Right lobe of liver (tissue), 6 donors: ENCODE measurements at places on chromosomes 6 and 20.
A peak's percentile ranks its signal among the peaks of the same experiment; 100 is the strongest.

GRCh38 chr6:150830439-150831165 lies 34.9 kb upstream of the MTHFD1L start:
- DNase-seq, result no peak

- DNase-seq, result no peak
These were observed 52.9 kb downstream of the NOL4L start for GRCh38 chr20:32532246-32532645.

GRCh38 chr6:54737247-54737646 lies 109.3 kb upstream of the FAM83B start:
- DNase-seq, result peak; percentile 55

DNA sequence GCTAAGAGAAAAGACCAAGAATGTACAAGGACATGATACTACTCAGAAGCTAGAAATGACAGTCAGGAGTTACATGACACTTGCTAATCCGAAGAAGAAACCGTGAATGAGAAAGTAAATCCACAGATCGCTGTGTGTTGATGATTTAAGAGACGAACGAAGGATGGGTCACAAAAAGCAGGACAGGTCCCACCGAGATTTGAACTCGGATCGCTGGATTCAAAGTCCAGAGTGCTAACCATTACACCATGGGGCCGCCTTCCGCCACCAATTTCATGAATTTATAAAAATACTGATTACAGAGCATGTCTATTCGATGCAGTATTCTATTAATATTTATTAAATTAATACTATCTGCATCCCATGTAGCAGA lies 54.0 kb upstream of the BTN3A2 start:
- DNase-seq, result no peak

DNA sequence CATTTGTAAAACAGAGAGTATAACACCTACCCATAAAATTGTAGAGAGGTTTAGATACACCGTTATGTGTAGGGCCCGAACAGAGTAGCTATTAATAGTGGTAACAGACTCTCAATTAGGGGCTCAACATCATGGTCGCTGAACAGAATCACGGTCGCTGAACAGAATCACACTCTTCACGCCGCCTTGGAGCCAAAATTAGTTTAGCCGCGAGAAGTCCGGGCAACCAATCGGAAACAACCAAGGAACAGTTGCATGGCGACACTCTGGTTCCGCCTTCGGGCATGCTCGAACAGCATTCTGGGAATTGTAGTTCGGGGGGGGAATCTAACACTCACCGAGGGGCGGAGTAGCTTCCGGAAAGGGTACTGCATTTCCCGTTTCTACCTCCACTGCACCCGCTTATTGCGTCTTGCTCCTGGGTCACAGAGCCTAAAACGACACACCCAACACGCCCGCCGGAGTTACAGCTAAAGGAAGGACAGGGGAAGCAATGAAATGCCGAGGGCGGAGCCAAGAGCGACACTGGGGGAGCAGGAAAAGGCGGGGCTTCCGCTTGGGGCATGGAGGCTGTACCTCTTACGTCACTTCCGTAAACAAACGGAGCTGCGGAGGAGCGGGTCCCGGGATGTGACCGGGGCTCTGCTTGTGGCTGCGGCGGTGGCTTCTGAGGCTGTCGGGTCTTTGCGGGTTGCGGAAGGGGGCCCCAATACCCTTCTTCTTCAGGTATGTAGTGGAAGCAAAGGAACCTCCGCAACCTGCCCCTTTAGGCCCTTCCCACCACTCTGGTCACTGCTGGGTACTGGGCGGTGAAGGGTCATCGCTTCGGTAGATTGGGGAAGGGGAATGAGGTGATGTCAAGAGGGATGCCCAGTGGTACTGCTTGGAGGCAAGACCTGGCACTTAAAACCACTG lies at the start of gene CCDC28A:
TSS of gene CCDC28A (plus strand) at position 593 of the 915 bp plus-strand sequence. CDS start 2,352 bp downstream, outside the sequence.
- peak; percentile 94 for DNase-seq

- DNase-seq, result no peak
These were observed 8.1 kb upstream of the GTF3C6 start for GRCh38 chr6:110950440-110950839.

DNA sequence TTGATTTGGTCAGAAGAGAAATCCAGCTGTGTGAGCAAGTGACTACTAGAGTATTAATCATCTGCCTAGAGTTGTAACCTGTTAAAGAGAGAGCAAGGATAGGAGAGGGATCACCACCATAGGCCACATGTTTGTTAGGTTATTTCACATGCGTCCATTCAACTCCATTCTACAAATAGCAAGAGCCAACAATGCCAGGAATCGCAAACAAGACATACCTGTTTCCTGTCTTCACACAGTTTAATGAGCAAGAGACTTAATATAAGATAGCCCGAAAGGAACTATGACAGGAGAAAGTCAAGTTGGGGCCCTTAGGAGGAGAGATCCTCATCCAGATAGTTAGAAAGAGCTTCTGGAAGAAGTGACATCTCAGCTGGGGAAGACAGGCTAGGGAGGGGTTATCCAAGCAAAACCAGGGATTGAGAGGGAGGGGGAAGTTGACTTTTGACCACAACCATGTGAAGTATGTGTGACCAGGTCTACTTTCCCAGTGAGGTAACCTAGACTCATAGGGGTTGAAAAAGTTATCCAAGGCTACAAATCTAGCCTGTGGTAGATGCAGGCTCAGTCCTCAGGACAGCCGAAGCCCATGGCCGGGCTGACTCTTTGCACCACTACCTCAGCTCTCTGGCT lies 147.4 kb downstream of the ALDH8A1 start:
- no peak for DNase-seq

DNA sequence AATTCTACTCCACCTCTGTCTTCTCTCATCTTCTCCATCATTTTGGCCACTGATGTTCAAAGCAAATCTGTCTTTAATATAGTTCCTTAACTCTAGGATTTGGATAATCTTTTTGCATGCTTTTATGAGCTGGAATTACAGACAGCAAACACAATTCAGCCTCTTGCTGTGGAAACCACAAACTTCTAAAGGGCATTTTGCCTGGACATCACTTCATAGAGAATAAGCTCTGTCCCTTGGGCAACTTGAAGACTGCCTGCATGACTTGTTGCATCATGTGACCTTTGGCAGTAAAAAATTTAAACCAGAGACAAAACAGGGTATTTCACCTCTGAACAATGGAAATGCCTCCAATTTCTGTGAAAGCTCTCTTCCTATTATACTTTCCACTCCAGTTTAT lies 74.1 kb upstream of the HDDC2 start:
- no peak for DNase-seq

GRCh38 chr6:53119772-53120409 lies 28.8 kb downstream of the GCM1 start:
- DNase-seq, result peak; percentile 26

GRCh38 chr6:97462938-97463598 lies 180.1 kb upstream of the MMS22L start:
- no peak for DNase-seq

DNA sequence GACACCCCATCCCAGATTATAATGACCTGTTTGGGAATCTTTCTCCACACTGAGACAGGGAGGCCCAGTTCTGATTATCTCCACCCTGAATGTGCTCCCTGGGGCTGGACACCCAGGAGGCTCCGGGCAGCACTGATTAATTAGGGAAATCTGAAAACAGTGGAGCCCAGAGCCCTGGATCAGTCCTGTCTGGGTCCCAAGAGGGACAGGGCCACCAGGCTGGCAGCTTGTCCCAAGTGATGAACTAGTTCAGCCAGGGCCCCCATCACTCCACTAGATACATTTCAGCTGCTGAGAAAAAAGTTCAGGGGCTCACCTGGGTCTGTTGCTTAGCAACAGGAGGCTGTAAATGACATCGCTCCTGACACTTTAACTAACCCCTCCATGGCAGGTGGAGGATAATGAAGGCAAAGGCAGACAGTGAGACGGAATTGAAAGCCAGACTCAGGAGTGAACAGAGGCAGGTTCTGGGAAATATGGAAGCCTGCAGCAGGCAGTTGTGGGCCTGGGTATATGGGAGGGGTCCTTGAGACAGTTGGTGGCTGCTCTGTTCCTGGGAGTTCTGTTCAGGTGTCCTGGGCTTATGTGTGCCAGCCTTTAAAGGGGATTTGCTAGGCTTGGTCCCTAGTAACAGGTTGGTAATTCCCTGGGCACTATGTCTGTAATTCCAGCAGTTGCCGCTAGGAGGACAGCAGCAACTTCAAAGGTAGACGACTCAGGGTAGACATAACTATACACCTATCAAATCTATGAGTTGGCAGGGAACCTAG lies 78.3 kb upstream of the CTNNBL1 start:
- DNase-seq, result no peak

DNA sequence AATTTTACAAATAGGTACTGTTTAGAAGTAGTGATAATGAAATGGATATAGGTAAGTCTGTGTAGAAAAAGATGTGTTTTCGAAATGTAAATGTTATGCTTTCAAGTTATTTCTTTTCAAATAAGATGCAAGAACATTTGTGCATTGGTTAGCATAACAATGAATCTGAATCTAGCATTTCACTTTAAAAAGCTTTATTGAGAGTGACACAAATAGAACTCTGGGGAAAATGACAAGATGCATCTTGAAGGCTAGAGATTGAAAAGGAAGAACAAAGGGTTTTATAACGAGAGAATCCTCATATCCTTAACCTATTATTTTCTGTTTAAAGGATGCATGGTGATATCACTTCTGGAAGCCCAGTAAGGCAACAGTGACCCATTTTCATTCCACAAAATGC lies 639.9 kb upstream of the PTCHD4 start:
- no peak for DNase-seq

- no peak for DNase-seq
These were observed 13.5 kb downstream of the BEND3 start for GRCh38 chr6:107101686-107102413.

DNA sequence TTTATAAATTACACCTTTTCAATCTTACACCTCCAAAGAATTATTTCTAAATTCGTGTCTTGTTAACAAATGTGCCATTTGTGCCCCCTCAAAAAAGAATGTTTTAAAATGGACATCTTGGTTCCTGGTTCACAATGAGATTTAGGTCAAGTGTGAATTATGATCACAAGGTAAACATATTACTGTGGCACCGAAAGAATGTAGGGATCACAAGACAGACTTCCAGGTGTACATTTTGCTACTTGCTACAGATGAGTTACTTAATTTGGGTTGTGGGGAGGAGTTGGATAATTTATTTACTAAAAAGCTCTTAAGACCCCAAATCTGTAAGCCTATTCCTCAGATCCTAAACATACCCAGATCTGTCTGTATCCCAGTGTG lies 25.0 kb upstream of the ADTRP start:
- DNase-seq, result no peak

DNA sequence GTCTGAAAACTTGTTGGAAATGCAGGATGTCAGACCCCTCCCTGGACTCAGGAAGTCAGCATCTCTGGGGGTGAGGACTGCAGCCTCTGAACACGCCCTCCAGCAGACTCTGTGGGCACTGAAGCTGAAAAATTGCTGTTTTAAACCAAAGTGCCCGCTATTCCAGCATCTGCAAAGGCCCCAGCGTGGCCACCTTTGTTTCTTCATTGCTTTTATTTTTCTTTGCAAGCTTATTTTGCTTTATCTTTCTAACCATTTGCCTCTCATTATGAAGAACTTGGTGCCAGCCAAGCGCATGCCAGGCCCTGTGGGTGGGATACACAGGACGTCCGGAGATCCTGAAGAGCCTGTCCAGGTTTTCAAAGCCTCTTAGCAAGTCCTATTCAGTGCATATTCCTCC lies 203.9 kb upstream of the CST7 start:
- no peak for DNase-seq

- no peak for DNase-seq
These were observed 46.3 kb upstream of the BTN3A2 start for GRCh38 chr6:26318459-26319404.

DNA sequence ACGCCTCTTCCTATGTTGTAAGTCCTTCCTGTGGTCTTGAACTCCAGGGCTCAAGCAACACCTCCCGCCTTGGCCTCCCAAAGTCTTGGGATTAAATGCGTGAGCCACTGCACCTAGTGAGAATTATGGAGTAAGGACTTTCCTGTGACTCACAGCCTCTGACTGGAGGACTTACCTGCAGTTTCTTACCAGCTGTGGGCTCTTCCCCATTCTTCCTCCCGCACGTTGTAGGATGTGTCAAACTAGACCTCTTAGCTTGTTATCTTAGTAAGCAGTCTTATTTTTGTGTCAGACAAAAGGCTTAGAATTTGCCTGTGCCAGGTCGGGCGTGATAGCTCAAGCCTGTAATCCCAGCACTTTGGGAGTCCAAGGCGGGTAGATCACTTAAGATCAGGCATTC lies 30.9 kb downstream of the BAK1 start:
- DNase-seq, result no peak

- DNase-seq, result peak; percentile 79
These were observed 25.8 kb downstream of the B4GALT5 start for GRCh38 chr20:49687595-49688567.

DNA sequence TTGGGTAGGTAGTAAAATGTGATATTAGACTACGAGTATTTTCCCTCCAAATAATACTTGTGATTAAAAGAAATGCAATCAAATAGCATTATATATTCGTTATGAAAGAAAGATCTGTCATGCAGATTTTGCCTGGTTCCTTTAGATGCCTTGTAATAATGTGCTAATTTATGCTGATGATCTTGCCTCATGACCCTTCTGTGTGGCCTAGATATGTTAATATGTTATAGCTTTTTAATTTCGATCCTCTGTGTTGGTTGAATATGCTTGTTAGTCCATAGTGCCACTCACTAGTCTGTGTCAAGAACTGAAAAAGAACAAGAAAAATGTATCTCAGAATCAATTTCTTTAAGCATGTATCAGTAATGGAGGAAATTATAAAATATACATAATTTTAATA lies 31.9 kb downstream of the CDKAL1 start:
- no peak for DNase-seq

DNA sequence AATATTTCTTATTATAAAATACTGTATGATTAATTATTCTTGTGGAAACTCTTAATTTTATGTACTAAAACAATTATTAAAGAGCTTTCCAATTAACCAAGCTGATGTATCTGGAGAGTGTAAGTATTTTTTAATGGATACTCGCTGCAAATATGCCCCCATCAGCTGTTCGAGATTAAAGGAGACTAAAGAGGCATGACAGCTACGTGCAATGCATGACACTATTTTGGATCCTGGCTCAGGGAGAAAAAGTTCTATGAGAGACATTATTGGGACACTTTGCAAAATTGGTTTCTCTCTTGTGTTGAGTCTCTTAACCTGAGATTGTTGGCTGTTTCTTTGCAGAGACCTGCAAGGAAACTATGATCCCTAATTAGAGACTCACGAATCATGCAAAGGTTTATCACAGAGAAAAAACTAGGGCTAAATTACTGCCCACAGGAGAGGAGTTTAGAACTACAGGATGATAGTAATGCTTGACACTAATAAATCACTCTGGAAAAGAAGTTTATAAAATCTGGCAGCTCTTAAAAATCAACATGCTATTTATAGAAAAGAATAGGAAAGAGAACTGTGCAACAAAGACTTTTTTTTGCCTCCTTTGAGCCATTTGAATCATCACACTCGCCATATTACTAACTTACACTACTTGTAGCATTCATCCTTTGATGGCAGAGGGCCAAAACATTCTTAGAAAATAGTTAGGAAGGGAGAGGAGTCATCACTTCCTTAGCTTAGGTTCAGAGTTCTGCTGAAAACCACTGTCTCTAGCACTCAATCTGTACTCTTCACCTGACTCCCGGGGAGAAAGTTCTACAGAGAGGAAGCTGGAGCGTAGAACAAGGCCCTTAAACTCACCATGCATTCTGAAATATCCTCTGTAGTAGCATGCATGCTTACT lies 25.3 kb downstream of the NRN1 start:
- DNase-seq, result no peak
